Stimulated activated naive CD4-positive, alpha-beta T cell treated with Interleukin-2 at 50 U/mL for 16 hours (primary cell): ENCODE measurements at places on chromosomes 12 and 14.

GRCh38 chr14:76965232-76965631 lies 63.3 kb downstream of the IRF2BPL start:
- DNase-seq, result no peak

DNA sequence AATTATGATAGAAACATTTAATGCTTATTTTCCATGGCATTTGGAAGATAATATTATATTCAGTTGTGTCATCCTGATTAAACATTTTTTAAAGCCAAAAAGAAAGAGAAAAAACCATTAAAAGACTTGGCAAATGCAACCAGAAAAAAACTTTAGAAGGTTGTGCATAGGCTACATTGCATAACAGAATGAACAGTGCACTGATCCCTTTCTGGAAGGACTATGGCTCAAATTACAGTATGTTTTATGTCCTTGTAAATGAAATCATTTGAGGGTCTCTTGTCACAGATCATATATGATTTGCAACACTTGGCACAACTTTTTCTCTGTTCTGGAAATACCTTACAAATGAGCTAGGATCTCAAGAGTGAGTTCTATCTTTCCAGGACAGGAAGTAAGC lies 275.2 kb upstream of the FLRT2 start:
- DNase-seq, result no peak

GRCh38 chr14:94042433-94043091 lies 16.4 kb downstream of the OTUB2 start:
- no peak for DNase-seq

DNA sequence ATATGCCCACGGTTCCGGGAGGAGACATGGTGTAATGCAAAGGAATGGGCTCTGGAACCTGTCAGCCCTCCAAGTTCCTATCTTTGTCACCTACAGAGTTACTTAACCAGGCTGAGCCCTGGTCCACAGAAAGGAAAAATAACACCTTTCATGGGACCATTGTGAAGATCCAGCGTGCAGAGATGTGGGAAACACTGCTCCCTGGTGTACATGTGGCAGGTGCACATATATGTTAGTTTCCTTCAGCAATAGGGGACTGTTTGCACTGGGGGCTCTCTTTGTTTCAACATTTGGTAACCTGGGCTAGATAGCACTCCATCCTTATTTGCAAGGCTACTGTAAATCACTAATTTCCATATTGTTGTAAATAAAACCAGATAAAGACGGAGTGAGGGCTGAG lies 72.3 kb downstream of the ANO2 start:
- DNase-seq, result no peak

- DNase-seq, result no peak
These were observed 97.5 kb downstream of the CRACR2A start for GRCh38 chr12:3655328-3655900.

DNA sequence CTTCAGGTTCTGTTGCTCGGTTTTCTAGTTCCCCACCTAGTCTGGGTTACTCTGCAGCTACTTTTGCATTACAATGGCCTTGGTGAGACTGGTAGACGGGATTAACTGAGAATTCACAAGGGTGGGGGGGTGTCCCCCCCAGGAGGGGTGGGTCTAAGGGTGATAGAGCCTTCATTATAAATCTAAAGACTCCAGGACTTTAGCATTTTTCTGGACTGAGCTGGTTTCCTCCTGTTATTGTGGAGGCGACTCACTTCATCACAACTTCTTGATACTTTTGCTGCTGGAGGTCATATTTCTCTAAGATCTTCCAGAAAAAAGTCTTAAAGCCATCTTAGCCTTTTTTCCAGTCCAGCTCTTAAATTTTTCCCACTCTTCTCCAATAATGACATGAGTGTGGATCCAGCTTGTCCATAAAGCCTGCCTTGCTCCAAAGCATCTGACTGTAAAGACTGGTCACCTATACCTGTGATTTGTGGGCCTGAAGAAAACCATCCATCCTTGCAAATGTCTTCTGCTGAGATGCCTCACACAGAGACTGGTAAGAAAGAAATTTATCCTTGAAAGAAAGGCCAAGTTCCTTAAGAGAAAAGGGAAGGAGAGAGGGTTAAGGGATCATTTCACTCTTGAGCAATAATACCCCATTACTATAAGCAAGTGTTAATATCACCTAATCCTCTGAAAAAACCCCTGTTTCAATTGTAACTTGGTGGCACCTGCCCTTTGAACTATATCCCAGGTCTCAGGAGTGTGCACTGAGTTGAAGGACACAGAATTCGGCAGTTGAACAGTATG lies 19.7 kb upstream of the SLC2A14 start:
- DNase-seq, result no peak

DNA sequence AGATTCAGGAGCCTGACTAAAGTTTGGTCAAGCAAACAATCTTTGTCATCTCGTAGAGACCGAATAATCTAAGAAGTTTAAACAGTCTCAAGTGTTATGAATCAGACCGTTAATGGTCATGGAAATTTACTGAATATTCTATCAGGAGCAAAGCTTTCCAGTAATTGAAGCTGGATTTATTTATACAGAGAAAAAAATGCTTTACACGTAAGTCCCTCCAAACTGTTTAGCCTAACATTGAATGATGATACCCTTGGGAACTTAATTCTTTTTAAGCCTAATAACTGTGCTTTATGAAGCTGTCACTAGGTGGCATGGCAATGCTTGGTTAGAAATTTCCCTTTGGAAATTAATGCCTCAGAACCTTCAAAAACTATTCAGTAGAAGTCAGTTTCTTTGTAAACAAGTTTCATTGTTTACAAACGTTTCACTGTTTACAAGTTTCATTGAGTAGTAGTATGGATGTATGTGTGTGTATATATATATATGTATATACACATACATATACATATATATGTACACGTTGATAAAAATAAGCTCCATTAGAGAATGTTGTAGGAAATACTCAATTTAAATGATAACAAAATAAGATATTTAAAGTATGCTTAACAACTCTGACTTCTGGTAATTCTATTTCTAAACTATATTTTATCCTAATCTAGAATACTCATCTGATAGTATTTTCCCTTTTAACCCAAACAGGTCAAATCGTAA lies 32.1 kb downstream of the DEPDC4 start:
- DNase-seq, result no peak

GRCh38 chr12:51636986-51637385 lies 46.0 kb downstream of the SCN8A start:
- no peak for DNase-seq

DNA sequence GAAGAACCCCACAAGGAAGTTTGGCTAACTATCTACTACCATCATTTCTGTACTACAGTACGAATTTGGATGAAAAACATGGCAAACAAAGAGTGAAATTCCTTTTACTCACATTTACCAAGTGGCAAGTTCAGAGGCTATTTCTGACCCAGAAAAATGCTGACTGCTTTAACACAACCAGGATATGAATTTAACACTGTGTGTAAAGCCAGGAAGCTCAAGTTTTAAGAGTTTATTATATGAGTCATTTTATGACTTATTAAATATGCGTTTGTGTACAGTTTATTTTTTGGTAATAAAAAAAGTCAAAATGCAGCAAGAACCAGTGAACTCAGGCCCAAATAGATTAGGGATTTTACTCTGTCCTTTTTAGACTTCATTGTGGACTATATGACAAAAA lies 58.4 kb upstream of the STAC3 start:
- DNase-seq, result no peak

DNA sequence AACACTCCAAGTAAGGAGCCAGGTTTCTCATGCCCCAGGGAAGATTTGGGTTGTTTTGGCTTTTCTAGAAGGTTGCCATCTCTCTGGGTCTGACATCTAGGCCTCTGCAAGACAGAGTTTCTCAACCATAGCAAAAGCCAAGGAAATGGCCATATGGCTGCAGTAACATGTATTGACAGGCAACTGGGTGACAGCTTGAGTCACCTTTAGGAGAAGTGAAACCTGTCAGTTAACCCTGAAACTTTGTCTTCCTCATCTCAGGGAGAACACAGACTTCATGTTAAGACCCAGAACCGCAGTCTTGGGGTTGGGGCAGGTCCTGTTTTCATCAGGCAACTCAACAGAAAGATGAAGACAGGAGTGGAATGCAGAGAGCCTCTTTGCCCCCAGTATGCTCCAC lies 46.0 kb upstream of the PLBD1 start:
- no peak for DNase-seq

GRCh38 chr12:67414011-67414715 lies 145.0 kb downstream of the CAND1 start:
- DNase-seq, result no peak

DNA sequence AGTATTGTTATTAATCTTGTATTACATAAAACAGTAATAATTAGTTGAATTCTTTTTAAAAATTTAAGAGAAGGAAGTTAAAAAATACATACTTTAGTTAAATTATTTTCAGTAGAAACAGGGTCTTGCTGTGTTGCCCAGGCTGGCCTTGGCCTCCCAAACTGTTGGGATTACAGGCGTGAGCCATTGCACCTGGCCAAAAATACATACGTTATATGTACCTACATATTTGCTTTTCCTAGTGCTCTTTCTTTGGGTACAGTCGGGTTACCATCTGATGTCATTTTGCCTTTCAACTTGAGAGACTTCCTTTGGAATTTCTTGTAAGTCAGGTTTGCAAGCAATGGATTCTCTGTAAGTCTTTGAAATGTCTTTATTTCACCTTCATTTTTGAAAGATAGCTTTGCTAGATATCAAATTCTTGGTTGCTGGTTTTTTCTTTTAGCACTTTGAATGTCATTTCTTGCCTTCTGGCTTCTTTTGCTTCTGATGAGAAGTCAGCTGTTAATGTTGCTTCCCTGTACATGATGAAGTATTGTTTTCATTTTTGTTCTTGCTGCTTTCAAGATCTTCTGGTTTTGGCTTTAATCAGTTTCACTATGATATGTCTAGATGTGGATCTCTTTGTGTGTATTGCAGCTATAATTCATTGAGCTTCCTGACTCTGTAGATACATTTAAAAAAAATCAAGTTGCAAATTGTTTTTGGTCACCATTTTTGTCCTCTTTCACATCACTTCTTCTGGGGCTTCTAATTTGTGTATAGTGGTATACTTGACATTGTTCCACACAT lies 84.4 kb downstream of the SPATS2 start:
- DNase-seq, result no peak

GRCh38 chr12:89352492-89353187 lies at the start of gene DUSP6:
Gene DUSP6 (minus strand): TSS chr12:89352501. CDS start chr12:89352039, 462 bp downstream.
- peak; percentile 88 for DNase-seq

DNA sequence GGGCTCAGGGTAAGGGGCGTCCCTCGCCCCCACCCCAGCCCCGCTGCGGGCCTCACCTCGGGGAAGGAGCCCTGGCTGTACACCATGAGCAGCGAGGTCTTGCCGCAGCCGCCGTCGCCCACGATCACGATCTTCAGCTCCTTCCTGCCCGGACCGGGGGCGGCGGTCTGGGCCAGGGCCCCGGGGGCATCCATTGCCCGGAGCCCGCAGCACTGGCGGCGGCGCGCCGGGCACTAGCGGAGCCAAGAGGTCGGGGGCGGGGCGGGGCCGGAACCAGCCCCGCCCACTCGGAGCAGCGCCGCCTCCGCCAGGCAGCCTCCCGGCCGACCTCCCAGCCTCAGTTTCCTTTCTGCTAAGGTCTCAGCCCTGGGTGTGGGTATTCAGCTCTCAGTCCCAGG lies at the start of gene RHOF:
Gene RHOF (minus strand): TSS at position 249 of the 398 bp plus-strand sequence. CDS start 55 bp downstream, at position 194.
- peak; percentile 77 for DNase-seq

GRCh38 chr12:6667559-6668210 lies 4.8 kb upstream of the ING4 start:
- DNase-seq, result no peak

- DNase-seq, result no peak
These were observed 185.0 kb upstream of the NRXN3 start for GRCh38 chr14:77985211-77985615.

- no peak for DNase-seq
These were observed 284.6 kb upstream of the SEL1L start for GRCh38 chr14:81818271-81818670.

- no peak for DNase-seq
These were observed 188.2 kb downstream of the TMTC2 start for GRCh38 chr12:82874945-82875344.

DNA sequence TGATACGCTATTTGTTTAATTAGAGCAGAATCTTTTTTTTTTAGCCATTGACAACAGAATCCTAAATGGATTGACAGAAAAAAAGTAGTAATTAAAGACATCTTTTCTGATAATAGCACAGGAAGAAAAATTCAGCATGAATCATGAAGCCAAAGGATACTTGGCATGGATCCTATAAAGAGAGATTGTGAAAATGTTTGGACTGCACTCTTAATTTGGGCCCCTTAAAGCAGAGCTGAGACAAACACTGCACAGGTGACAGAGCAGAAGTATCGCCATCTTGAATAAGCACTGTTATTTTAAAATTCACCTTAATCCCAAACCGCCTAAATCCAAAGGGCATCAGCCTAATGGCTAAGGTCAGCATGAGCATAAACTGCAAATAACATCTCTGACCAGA lies 48.8 kb upstream of the SEL1L start:
- DNase-seq, result no peak

- DNase-seq, result no peak
These were observed 1765.0 kb upstream of the FLRT2 start for GRCh38 chr14:83764656-83765599.

DNA sequence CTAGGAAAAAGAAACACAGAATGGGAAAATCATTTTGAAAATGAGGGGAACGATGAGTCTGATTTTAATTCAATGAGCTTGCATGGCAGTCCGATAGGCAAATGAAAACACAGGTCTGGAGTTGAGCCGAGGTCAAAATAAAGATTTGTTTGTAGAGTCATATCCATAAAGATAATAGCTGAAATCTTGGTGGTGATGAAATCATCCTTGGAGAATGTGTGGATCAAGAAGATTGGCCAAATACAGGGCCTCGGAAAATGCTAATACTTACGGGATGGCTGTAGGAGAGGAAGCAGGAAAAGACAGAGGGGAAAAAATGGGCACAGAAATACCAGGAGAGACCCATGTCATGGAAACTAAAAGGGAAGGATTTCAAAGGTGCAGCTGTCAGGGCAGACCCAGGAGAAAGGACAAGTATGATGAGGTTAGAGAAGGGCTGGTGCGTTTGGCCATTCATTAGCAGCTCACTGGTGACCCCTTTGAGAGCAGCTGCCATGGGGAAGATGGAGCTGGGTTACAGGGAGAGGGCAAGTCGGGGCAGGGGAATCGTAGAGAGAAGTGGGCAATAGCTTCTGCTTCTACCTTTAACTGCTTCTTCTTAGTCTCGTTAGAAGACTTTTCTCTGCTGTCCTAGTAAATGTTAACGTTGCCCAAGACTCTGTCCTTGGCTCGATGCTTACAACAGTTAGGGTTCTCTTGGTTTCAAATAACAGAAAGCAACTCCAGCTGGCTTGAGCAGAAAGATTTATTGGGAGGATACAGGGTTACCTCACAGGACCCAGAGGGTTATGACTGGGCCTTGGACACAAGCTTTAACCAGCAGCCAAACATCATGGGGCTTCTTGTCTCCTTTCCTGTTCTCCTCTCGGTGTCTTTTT lies 161.8 kb downstream of the EFCAB11 start:
- DNase-seq, result no peak

DNA sequence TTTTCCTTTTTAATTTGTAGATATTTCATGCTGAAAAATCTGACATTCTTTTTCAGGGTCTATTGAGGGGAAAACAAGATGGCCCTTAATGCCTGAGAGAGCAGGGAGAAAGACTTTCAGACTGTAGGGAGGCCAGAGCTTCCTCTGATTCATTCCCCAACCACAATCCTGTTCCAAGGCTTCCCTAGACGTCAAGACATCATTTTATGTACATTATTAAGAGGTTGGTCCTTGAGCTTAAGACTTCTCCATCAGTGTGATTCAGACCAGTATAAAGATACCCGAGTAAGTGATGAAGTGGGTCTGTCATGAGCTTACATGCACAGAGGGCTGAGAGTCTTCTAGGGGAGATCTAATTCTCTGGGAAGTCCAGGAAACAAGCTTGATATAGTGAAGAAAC lies 57.3 kb downstream of the AVPR1A start:
- DNase-seq, result no peak

- DNase-seq, result peak; percentile 3
These were observed 43.6 kb upstream of the APPL2 start for GRCh38 chr12:105279460-105280056.
